ENCODE measurements at places on chromosomes 16 and 17.

DNA sequence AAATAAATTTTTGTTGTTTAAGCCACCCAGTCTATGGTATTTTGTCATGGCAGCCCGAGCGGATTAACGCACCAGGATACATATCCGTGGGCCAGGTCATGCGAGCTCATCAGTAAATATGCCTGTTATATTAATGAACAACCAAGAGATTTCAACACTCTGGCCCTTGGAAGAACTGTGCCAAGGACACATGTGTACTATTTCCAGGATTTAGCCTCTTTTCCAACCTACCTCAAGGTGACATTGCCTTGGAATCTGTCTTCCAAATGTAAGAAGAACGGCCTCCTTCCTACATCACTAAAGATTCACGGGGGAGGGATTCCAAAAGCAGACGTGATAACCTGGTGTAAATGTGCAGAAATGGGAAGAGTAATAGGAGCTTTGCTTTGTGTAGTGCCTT lies 72.8 kb upstream of the DYNLRB2 start:
- DNase-seq: no peak

- no peak for DNase-seq
These were observed 1.4 kb downstream of the CHMP6 start for GRCh38 chr17:80992948-80993624.

DNA sequence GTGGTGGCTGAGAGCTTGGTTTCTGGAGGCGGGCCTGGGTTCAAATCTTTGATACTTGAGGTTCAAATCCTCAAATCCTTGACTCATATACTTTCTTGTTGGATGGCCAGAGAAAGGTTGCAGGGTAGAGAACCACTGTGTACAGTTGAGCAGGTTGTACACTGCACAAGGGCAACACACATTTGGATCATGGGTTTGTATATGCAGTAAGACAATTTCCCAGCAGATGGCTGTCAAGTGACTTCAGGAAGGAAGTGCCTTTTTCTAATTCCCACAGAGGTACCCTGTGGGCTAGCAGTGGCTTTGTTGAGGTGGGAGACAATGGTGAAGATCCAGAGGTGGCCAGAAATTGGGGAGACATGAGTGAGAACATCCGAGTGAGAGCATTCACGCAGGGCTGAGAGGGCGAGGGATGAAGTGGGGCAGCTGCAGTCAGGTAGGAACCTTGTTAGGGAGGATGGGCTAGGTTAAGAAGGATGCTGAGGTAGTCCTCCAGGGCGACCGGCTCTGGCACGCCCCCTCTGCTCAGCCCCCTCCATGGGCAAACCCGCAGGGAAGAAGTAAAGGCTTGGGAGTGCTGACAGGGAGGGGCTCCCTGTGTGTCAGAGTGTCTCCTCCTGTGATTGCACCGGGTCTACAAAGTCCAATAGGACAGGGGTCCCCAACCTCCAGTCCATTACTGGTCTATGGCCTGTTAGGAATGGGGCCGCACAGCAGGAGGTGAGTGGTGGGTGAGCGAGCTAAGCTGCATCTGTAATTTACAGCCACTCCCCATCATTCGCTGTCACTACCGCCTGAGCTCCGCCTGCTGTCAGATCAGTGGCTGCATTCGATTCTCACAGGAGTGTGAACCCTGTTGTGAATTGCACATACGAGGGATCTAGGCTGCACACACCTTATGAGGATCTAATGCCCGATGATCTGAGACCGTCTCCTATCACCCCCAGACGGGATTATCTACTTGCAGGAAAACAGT lies 2.7 kb downstream of the C16orf89 start:
- no peak for DNase-seq

DNA sequence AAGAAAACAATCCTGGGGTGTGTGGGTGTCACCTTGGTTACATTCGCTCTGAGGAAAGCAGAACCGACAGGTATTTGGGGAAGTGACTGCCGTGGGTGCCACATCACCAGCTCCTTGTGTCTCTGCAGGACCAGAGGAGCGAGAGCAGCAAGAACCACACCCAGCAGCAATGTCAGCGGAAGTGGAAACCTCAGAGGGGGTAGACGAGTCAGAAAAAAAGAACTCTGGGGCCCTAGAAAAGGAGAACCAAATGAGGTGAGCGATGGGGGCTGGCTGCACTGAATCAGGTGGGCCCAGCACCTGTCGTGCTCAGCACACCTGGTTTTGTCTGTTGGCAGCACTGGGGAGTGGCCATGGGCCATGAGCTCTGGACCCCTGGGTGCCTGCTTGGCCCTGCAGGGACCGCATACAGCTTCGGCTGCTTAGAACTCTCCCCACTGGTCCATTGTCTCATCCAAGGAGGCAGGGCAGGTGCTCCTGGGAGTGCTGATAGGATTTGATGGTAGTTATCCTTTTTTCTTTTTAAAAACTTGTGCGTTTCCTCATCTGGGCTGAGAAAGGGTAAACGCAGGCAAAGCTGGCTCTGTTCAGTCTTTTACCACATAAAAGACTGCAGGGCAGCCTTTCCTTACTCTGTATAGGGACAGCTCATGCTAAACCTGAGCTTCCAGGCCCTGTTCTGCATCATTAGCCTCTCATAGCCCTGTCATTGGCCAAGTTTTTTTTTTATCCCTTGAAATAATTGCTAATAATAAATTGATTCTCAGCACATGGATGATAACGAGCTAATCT lies 29.4 kb downstream of the HMOX2 start:
- no peak for DNase-seq

DNA sequence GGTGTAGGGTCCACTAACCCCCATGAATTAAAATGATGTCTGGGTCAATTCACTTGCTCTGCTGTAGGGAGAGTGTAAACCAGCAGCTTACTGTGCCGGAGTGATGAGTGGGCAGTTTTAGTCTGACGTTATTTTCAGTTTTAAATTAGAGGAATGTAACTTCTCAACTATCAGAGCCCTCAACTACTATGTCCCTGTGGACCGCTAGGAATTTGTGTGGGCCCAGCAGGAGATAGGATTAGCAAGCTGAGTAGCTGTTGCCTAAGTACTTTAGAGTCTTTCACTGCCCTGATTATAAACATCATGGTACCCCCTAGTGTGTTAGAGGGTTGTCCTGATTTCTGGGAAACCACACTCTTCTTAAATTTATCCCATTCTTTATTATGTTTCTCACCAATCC lies 11.4 kb downstream of the MARVELD3 start:
- DNase-seq: peak; percentile 50

DNA sequence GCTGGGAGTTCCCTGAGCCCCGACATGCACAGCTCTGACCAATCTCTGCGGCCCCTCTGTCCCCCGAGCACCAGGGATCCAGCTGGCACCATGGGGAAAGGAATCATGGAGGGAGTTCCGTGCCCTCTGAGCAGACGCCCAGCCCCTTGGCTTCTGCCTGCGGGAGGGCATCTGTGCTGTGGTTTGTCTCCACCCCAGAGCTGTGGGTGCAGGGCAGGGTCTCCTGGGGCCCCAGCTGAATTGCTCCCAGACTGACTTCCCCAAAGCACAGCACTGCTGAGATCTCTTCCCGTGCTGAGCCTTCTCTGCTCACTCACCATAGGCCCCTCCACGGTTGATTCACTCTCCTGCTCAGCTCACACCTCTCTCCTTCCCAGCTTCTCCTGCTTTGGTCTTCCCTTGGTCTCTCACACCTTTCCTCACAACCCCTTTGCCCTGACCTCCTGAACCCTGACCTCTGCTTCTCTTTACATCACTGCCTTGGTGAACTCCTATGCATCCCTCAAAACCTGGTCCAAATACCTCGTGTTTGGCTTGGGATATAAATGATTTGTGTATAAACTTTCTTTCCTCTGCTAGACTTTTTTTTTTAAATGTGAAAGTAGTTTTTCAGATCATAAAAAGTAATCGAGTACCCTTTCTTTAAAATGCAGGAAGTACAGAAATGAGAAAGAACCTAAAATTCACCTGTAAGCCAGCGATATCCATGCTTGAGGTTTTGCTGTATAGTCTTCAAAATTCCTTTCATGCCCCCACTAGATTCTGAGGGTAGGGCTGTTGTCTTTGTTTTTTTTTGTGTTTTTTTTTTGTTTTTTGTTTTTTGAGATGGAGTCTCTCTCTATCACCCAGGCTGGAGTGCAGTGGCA lies 265.3 kb downstream of the SEC14L1 start:
- DNase-seq: no peak

DNA sequence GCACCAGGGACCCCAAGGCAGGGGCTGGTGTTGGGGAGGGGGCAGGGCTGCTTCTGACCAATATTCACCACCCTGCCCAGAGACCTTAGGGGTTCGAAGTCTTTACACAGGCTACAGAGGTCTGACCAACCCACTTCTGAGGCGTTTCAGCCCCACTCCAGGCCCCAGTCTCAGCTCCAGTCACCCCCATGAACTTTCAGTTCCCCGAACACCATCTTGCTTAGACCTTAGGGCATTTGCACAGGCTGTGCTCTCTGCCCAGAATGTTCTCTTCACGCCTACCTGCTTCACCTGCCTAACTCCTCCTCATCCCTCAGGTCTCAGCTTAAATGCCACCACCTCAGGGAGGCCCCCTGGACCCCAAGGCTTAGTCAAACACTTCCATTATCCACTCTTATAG lies 25.8 kb upstream of the CPNE2 start:
- DNase-seq: no peak

GRCh38 chr16:14063618-14064581 lies 7.2 kb upstream of the MRTFB start:
- DNase-seq: peak; percentile 61

DNA sequence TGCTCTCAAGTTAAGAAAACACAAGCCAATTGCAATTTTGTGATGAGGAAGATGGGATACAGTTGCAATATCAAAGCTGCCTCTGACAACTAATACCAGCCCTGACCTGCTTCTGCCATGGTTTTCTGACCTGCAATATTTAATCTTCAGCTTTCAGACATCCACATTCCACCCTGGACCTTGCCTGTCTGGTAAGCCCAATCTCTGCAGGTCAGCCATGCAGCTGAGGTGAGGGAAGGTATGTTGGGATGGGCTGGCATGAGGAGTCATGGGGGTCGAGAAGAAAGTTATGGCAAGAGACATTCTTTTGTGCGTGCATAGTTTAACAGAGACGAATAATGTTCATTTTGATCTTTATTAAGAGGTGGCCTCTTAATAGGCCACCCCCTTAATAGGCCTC lies 31.5 kb downstream of the KCNJ16 start:
- DNase-seq: no peak

GRCh38 chr17:17754719-17755686 lies 73.7 kb downstream of the RAI1 start:
- no peak for DNase-seq

DNA sequence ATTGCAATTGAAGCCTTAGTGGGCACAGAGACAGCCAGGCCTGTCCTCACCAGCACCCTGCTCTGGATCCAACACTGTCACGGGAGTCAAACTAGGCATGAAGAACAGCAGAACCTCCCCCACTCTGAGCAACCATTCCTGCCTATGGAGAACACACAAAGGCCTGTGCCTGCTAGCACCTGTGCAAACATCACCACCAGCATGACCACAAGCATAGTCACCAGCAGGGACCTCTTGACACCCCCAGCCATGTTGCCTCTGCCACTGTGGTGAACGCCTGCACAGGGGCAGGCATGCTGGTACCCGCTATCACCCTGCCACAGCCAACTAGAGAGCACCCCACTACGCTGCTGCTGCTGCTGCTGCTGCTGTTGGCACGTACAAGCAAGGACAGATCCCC lies 51.7 kb downstream of the CMC2 start:
- DNase-seq: no peak

GRCh38 chr17:40535924-40536294 lies 29.4 kb downstream of the CCR7 start:
- peak; percentile 75 for DNase-seq

- no peak for DNase-seq
These were observed 3.9 kb upstream of the ARHGAP17 start for GRCh38 chr16:25018972-25019617.

DNA sequence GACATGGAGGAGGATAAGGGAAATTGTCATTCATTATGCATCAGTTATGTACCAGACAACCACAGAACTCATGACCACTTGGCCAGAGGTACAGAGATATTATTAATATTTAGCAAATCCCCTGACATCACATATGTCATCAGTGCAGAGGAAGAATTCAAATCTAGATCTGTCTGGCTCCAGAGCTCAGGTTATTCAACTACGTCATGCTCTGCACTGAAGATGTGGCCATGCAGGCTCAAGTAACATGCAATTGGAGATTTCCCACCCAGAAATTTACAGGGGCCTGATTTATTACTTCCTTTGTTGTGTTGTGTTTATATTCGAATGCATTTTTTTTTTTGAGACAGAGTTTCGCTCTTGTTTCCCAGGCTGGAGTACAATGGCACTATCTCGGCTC lies 224.3 kb downstream of the HS3ST4 start:
- no peak for DNase-seq

- DNase-seq: peak; percentile 46
These were observed 31.7 kb upstream of the ARL4D start for GRCh38 chr17:43366891-43367736.

GRCh38 chr16:75282466-75283281 lies 31.2 kb upstream of the BCAR1 start:
- DNase-seq: peak; percentile 52

DNA sequence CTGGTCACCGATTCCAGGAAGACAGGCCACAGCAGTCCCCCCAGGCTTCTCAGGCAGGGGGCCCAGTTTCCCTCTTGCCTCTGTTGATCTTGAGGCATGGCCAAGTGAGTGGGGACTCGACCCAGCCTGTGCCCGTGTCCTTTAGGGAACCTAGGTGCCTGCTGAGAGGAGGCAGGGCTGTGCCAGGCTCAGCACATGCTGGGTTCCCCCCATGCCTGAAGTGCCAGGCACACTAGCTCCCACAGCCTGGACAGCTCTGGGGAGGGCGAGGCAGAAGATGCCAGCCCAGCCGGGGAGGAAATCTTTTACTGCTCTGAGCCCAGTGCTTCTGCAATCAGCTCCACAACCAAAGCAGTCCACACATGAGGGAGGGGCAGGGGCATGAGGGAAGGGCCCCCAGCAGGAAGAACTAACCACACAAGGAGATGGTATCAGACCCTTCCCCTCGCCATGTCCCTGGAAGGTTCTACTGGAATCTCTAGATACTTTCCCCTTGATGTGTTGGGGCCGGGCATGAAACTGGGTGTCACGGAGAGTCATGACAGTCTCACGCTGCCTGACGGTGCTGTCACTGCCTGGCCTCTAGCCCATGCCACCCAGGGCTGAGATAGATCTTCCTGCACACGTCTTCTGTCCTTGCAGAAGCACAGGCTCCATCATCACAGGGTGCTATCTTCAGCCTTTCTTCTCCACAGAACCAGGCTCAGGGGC lies 25.5 kb downstream of the MYO18A start:
- peak; percentile 53 for DNase-seq

- peak; percentile 13 for DNase-seq
These were observed 271.0 kb upstream of the TBX2 start for GRCh38 chr17:61128661-61129115.

DNA sequence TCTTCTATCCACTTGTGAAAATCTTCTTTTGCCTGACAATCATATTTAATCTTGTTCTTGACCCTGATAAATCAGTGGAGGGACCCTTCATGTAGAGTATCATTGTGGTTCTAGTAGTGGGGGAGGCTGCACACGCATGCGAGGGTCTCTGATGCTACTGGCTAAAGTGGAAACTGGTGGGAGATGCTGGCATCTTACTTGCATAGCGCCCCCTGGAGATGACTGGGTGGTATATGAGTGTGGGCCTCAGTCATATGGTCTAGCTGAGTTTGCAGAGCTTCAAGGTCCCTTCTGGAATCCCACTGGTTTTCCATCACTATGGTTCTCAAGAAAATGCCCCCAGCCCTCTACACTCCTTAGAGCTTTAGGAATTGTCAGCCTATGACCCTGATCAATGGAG lies 236.4 kb upstream of the AXIN2 start:
- peak; percentile 13 for DNase-seq

- no peak for DNase-seq
These were observed 45.5 kb downstream of the PEMT start for GRCh38 chr17:17545984-17546383.

GRCh38 chr16:53982631-53983042 lies 278.7 kb downstream of the FTO start:
- no peak for DNase-seq

Measured in EH (cell line).